Posterior cingulate gyrus (tissue), 11 donors: ENCODE measurements at places on chromosomes 4 and X.

GRCh38 chrX:148501386-148502066 lies 1.1 kb downstream of the AFF2 start:
- peak; percentile 73 for DNase-seq

DNA sequence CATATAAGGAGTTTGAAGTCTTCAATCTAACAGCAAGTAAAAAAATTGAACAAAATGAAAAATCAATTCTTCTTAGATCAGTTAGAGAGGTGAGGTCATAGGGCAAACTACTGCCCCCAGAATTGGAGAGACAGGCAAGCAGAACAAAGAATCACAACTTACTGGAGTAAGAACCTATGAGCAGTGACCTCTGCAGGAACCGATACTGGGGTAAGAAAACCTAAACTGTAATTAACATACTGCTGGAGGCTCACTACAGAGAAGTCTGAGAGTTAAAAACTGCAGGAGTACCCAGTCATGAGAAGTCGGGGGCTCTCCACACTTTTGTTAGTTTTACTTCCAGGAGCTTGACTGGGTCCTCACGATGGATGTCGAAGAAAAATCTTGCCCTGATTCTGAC lies 16.0 kb downstream of the CLDN22 start:
- DNase-seq: no peak

DNA sequence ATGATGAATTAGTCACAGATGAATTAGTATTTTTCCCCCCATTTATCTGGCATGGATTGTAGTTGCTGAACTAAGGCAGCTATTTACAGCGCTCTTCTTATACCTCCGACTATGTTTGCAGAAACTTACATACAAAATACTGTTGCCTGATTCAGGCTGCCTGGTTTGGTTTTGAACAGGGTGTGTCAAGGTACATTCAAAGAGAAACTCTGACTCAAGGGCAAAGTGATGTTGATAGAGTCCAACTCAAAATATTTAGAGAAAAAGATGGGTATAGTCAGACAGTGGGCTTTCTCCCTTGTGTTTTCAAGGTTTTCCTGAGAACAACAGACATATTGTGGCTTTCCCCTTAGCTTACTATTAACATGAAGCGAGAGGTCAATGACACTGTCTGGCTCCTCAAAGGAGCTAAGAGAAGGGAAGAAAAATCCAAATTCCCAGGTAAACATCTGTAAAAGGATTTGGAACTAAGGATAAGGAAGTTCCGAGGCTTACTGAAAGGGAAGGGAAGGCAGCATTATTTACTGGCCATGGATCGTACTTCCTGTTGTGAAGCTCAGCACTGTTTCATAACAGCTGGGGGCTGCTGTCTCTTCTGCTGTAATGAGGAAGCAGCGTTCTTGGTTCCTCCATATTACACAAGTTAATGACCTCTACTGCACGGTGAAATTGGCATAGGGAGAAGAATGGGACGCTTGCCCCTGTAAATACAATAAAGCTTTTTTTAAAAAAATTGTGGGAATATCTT lies 30.9 kb downstream of the FAM9C start:
- DNase-seq: no peak

DNA sequence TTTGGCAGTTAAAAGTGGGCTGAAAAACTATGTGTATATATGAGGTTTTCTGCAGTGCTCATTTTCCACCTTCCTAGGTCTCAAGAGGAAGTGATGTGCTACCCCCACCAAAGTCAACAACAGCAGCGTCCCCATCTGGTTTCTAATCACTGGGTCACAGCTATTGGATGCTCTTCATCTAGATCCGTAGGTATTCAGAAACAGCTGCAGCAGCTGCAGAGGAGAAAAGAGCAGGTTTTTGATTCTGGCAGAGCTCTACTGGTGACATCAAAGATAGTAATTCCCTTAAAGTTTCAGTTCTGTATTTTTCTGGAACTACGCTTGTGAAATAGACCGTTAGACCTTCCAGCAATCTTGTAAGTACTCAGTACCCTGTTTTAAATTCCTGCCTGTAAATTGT lies 5.8 kb upstream of the GUCY2F start:
- no peak for DNase-seq

DNA sequence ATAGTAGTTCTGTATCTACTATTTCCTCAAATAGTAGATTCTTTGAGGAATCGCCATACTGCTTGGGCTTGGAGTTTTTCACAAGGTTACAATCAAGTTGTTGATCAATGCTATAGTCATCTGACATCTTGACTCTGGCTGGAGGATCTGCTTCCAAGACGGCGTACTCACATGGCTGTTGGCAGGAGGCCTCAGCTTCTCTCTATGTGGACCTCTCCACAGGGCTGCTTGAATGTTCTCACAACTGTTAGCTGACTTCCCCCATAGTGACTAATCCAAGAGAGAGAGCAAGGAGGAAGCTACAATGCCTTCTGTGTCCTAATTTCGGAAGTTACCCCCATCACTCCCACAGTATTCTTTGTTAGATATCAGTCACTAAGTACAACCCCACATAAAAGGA lies 10.3 kb downstream of the EGFL6 start:
- no peak for DNase-seq

DNA sequence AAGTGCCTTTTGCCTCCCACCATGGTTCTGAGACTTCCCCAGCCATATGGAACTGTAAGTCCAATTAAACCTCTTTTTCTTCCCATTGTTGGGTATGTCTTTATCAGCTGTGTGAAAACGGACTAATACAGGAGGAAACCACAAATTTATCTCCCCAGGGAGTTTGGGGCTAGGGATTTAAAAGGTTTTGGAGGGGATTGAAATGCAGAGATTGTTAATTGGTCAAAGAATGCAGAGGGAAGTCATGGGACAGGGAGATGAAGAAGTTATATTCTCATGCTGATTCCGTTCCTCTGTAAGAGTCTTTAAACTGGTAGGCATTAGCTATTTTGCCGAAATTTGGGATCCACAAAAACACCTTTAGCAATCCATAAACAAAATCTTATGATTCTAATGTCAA lies 57.9 kb downstream of the TKTL2 start:
- DNase-seq: no peak

DNA sequence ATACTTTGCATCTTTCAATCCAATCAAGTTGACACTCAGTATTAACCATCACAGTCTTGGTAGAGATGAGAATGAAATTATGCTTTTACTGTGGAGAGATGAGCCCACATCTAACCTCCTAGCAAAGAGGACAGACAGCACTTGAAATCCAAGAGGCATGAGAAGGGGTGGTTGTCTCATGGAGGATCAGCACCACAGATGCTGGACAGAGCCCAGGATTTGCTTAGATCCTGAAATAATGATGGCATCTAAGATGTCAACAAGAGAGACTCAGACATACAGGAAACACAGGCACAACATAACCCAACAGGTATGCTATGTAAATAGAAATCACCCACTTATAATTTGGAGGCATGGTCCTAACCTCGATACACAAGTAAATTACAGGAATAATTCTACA lies 74.3 kb upstream of the VCX2 start:
- DNase-seq: no peak

DNA sequence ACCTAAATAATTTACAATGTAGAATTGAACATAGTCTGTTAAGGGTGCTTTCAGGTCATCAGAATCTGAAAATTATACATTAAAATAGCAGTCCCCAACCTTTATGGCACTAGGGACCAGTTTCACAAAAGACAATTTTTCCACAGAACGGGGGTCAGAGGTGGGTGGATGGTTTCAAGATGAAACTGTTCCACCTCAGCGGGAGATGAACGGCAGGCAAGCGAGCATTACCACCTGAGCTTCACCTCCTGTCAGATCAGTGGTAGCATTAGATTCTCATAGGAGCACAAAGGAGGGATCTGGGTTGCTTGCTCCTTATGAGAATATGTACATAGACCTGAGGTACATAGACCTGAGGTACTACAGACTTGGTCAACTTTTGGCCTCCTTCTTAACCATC lies 29.0 kb downstream of the LRBA start:
- DNase-seq: no peak

GRCh38 chrX:86148594-86148993 lies 343 bp downstream of the DACH2 start:
- DNase-seq: no peak

GRCh38 chr4:151046609-151047008 lies 31.5 kb upstream of the LRBA start:
- DNase-seq: no peak

DNA sequence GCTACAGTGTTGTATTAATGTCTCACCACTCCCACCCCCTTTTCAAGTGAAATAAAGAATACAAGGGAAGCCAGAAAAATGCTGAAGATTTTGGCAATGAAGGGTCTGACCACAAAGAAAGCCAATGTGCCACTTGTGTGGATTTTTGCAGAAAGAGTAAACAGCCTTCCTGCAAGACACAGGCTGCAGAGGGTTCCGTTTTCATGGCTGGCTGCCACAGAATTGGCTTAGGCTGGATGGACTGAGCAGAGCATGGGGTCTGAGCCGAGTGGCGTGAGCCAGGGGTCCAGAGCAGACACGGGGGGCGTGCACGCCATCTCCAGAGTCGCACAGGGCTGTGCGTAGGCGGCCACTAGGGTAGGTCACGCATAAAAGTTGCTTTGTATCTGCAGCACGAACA lies 69.2 kb downstream of the MTNR1A start:
- DNase-seq: no peak

DNA sequence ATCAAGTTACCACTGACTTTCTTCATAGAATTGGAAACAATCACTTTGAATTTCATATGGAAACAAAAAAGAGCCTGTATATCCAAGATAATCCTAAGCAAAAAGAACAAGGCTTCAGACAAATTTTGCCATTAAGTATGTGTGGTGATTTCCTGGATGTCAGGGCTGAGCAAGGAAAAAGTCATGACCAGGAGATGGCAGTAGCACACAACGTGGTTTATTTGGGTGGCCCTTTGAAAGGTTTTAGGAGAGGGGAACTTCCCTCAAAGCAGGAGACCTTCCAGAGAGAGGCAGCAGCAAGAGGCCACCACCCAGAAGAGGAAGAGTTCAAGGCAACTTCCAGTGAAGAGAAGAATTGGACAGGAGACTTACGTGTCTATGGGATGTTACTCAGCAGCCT lies 18.1 kb upstream of the ZXDB start:
- DNase-seq: no peak

GRCh38 chr4:24772061-24772705 lies 23.2 kb upstream of the SOD3 start:
- no peak for DNase-seq

DNA sequence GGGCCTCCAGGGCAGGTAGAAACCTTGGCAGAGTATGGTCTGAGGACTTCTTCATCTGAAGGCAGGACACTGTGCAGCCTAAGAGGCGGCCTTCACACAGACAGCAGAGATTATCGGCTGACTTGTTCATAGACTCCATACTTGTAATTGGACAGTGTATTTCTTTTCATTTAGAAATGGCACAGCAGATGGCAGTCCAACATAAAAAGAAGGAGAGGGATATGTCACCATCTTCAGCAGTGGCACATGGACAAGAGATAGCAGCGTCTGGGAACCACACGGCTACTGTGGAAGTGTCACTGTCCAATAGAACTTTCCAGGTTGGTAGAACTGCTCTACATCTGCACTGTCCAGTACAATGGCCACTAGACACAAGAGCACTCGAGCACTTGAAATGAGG lies 21.7 kb upstream of the GEMIN8 start:
- DNase-seq: no peak

DNA sequence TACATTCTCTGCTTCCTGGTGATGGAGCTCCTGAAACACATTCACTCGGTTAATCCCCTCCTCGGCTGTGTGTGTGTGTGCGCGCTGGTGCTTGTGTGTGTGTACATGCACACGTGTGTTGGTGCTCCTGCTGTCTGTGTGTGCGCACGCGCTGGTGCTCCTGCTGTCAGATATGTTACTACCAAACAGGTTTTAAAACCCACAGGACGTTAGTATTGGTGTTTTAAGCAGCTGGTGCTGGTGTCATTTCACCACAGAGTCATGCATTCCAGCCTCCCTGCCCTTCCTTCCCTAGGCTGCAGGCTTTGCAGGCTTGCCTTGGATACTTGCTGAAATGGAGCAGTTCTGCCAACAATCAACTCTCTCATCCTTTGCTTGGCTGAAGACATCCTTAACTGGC lies 48.1 kb upstream of the CPLX1 start:
- no peak for DNase-seq

DNA sequence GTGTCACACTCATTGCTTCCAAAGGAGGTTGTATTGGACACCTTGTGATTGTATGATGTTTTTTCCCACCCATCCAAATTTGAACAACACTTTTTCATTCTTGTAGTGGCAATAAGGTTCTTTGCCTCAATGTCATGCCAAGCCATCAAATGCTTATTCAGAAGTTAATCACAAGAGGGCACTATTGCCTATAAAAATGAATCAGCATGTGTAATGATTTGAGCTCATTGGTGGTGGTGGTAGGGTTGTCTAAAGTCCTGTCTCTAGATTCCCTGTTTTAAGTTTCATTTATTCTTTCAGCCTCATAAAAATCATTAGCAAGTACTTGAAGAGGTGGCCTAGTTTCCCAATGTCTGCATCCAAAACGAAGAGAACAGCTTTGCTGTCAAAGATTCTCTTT lies 37.0 kb downstream of the IRS4 start:
- DNase-seq: no peak

- no peak for DNase-seq
Measured at GRCh38 chr4:56874166-56874565, 33.5 kb upstream of the REST start.

DNA sequence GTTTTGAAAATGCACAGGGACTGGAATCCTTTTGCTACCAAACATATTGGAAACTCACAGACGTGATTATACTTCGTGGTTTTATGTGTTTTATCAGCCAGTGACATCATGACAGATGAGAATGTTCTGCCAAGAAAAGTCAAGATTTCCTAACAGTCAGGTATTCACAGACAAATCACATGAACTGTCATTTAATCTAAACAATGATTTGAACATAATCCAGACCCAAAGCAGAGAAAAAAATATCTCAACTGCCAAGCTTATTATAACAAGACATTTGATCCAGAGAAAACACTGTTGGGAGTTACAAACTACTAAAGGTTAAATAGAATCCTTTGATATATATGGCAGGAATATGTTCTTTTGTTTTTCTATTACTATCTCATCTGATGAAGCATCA lies 635.9 kb upstream of the FRG1 start:
- no peak for DNase-seq

- no peak for DNase-seq
Measured at GRCh38 chr4:3810111-3810680, 44.0 kb downstream of the ADRA2C start.

DNA sequence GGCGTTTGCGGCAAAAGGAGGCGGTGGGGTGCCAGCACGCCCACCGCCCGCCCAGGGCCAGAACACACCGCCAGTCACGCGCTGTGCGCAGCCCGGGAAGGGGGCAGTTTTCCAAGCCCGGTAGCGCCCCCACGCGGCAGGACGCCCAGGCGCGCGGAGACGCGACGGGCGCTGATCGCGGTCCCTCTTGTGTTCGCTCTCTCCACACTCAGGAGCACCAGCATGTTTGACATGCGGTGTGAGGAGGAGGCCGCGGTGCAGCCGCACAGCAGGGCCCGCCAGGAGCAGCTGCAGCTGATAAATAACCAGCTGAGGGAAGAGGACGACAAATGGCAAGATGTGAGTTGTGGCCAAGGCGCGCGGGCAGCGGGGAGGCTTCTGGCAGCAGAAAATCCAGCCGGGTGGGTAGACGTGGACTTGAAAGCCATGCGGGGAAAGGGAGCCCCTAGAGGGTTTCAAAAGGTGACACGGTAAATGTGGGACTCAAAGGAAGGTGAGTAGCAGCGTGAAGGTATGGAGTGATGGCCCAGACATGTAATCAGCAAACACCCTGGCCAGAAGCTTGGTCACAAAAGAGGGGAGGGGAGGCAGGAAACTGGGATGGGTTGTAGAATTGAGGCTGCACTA lies 104.1 kb downstream of the PHOX2B start:
- DNase-seq: peak; percentile 93
